Stimulated activated CD4-positive, alpha-beta T cell treated with anti-CD3 and anti-CD28 coated beads, TNF-alpha, amount 100 ng/mL, for 1 hour (primary cell): ENCODE measurements at places on chromosomes 5 and 9.

DNA sequence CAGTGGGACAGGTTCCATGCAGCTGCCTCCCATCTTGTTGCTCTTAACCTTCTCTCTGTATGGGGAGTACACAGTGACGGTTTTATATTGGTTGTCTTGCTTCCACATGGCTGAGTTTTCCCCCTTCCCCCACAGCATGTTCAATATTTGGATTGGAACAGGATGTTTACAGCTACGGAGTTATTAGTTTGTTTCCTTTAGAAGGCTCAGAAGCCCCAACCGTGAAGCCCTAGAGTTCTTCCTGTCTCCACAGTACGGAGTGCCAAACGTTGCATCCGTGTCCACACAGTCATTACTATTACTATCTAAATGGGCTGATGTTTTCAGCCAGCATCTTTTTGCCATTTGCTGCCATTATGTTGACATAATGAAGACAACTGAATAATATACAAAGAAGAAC is 277.5 kb downstream of the MARCHF11 start:
- no peak for DNase-seq

DNA sequence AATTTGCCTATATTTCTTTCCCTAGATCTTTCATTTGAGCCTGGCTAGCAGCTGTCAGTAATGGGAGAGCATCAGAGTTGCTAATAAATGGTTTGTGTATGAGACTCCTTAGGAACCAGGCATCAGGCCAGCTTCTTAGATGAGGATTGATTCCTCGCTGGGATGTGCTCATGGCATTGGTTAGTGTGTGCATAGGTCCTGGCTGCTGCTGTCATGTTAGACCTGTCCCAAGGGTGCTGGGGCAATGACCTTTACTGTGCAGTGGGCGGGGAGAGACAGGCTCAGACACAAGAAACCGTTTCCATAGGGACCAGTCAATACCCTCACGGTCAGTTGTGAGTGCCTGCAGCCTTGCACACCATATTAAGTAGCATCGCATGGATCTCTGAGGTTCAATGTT is 112.3 kb upstream of the NR3C1 start:
- no peak for DNase-seq

DNA sequence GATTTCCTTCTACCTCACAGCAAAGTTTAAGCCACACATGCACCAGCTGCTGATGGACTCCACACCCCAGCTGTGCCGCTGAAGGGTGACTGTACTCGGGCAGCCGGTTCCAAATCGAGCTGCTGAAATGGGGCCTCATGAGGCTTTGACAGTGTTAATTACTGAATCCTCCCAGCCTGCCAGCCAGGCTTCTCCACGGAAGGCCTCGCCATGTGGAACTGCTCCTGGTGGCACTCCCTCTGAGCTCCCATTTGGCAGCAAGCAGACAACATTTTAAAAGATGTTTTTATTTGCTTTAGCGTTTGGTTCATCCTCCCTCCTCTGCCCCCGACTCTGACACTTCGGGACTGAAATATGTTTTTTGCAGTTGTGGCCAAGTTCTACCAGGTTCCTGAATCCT is 479.4 kb upstream of the MPDZ start:
- no peak for DNase-seq

DNA sequence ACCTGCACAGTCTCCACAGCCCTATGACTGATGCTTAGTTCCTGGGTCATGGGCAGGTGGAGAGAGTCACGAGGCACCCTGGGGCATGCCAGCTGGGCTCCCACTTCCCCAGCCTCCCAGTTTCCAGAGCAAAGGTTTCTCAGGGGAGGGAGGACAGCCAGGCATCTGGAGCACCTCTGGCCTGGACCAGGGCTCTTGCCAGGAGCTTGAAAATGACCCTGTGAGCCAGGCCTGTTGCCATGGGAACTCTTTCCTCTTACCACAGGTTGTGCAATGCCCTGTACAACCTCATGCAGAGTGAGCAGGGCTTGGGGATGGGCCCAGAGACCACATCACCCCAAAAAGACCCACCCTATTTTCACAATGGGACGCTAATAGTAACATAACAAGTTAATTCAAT is 113.1 kb downstream of the PSD2 start:
- no peak for DNase-seq

GRCh38 chr5:71697967-71698366 is 21.1 kb upstream of the CARTPT start:
- DNase-seq, result no peak

GRCh38 chr5:106142116-106142515 is 1528.6 kb downstream of the EFNA5 start:
- no peak for DNase-seq

DNA sequence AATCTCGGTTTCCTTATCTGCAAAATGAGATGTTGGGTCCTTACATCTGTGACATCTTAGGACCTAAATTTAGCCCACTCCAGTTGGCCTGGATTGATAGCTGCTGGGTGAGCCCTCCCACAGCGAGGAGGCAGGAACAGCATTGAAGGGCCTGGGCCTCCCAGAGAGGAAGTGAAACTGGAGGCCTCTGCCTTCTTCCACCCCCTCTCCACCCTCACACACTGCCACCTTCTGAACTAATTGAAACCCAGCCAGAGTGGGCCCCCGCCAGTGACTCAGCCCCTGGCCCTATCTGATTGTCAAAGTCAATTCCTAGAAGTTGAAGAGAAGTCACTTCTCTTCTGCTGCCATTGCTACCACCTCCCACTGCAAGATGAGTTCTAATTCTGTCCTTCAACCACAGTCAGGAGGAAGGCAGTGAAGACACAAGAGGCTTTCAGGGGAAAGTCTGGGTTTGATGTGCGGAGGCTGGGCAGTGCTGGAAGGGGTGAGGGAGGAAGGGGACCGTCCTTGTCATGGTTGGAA is 55.2 kb upstream of the NEK6 start:
- DNase-seq, result peak; percentile 18

DNA sequence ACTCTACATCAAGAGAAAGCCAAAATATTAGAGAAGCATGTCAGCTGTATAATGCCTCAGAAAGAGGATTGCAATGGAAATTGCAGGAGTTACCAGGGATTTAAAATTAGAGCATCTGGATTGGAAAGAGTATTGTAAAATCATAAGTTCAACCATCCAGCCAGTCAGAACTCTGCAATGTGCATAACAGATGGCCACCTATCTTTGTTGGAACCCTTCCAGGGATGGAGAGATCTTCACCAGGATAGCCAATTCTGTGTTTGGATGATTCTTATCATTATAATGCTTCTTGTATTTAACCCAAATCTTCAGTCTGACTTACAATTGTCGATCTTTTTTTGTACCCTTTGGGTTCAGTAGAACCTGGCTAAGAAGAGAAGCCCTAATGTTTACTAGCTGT is 164.4 kb downstream of the TLR4 start:
- DNase-seq, result no peak

DNA sequence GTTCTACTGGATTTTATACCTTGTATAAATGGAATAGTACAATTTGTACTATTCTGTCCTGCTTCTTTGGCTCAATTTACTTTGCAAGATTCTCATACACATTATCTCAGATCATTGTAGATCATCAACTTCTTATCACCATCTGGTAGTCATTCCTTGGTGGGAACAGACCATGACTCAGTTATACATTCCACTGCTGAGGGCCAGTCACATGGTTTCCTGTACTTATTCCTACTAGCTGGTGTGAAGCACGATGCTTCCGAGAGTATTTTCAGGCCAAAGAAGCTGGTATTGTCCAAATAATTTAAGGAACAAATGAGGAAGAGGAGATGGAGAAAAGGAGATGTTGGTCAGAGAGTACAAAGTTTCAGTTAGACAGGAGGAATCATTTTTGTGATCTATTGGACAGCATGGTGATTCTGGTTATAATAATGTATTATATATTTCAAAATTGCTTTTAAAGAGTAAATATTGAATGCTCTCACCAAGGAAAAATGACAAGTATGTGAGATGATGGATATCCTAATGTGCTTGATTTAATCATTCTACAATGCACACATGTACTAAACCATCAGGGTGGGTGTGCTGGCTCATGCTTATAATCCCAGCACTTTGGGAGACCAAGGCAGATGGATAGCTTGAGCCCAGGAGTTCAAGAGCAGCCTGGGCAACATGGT is 124.1 kb downstream of the SYK start:
- DNase-seq, result no peak

DNA sequence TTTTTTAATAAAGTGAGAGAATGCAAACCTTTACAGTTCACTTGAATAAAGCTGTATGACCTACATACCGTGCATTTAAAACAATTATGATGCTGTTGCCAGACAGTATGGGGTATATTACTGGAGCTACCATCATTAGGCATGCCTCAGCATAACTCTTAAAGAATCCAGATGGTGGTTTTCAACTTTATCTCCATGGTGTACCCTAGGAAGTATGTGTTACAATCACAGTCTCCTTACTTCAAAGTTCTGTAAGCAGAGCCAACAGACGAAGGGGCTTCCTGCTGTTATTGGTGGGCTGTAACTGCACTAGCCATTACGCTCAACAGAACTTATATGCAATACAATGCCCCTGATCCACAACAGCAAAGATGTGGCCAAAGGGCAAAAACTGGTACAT is 803.3 kb downstream of the DTWD2 start:
- no peak for DNase-seq

DNA sequence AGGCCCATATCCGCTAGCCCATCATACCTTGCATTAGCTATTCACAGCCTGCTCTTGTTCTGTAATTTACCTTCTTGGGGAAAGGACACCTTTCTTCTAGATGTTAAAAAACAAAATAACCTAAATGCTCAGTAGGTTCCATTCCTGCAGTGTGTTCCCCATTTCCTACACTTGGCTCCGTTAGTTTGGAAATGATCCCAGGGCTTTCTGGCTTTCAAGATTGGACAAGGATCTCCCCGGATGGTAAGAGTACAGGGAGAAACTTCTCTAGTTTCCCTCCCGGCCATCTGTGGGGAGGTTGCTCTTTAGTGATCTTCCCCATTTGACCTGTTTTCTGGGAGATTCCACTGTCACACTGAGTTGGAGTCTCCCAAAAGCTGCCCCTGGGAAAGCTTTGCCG is 27.3 kb upstream of the STC2 start:
- no peak for DNase-seq

DNA sequence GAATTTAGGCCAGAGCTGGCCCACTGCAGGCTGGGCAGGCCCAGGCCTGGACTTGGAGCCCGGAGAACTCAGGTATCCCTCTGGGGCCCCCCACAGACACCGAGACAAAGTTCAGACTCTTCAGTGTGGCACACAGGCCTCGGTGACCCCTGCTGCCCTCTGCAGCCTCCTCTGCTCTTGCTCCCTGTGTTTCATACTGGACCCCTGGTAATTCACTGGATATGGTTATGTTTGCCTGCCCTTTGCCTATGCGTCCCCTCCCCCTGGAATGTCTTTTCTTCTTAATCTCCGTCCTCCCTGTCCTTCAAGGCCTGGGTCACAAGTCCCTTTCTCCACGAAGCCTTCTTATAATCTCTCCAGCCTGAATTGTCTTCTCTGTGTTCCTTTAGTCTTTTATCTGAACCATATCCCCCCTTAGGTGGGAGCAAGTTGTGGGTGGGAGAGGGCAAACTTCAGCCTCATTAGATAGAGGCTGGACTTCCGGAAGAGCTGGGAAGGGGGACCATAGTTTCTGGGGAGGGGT is 30.1 kb downstream of the GSN start:
- DNase-seq, result no peak

DNA sequence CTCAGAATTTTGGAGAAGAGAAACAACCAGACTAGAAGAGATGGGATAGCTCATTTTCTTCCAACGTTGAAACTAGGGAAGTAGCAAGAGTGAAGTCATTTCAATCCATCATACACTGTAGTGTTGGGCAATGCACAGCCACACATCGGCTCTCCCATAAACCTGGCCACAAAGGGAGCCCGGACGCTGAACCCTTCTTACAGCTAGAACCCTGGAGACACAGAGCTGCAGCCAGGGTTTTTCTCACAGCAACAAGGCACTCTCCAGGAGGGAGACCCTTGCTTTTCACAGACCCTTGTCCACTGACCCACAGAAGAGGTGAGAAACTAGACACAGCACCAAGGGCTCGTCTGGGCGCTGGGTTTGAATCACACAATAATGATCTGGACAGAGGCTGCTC is 101.4 kb upstream of the FSTL4 start:
- DNase-seq, result no peak

DNA sequence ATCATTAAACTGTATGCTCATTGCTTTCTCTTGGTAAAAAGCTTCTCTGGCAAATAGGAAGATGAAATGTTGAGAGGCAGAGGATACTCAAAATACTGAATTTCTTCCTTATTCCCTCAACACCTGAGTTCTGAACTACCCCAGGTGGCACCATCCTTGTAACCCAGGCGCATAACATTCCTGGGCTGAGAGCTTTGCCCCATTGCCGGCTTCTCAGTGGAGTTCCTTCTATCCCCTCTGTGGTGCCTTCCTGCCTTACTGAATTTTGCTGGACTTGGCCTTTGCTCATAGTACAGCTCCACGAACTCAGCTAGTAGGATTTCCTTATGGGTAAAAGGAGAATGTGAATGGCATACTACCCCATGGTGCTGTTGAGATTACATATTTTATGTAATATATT is 54.7 kb downstream of the BASP1 start:
- no peak for DNase-seq

- no peak for DNase-seq
Observed at GRCh38 chr9:124210697-124211096, 47.1 kb upstream of the NEK6 start.

DNA sequence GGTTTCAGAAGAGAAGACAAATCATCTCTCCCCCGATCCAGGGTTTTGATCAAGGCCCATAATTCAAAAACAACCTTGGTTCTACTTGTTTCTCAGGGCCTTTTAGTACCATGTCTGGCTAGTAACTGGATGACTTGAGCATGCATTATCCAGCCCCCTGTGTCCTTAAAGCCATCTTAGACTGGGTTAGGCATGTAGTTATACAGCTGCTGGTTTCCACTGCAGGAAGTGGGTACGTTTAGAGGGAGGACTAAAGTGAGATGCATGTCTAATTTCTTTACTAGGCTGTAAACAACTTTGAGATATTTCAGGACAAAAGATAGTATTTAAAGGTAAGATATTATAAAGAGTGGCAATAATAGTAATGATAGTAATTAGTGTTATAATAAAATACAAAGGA is 372.0 kb downstream of the PLK2 start:
- DNase-seq, result no peak

DNA sequence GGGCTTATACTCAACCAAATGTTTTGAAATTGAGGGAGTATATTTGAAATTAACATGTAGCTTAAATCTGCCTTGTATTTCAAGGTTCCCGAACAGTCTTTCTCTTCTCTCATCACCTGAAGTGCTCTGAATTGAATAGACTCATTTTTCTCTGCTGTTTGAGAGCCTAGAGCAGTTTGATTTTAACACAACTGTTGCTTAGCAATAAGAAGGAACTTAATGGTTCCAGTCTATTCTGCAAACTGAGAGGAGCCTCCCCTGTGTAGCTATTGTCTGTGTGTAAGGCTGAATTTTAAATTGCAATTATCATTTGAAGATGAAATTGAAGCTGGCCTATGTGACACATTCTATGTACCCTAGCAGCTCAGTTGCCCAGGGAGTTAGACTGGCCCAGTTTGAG is 87.1 kb upstream of the CKMT2 start:
- no peak for DNase-seq
